ENCODE measurements at places on chromosomes 13 and 19.

DNA sequence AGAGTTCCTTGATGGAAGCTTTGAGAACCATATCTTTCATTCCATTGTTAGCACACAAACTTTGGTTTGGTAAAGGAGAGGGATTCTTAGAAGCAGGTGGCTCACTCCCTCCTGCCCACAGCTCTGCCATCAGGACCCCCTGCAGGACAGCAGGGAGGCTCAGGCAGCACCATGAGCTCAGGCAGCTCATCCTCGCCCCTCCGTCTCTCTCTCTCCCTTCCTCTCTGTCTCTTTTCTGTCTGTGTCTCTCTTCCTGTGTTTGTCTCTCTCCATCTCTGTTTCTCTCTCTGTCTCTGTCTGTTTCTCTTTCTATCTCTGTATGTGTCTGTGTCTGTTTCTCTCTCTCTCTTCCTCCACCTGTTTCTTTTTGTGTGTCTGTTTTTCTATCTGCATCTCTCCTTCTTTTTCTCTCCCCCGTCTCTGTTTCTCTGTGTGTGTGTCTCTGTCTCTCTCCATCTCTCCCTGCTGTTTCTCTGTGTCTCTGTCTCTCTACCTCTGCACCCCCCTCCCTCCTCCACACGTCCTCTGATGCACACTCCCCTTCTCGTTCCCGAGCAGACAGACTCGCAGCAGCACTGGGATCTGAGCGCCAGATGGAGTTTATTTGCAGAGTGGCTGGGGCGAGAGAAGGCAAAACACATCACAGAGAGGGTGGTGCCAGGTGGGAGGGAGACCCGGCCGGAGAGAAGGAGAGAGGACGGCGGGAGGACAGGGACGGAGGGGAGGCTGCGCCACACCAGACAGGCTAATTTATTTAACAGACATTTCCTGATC is 8.7 kb downstream of the SBK2 start:
- no peaks in the 10 kb centered on the region for H3K4me1 ChIP-seq
- no peak overlapping the region for H3K27ac ChIP-seq
- no peak for ATAC-seq

DNA sequence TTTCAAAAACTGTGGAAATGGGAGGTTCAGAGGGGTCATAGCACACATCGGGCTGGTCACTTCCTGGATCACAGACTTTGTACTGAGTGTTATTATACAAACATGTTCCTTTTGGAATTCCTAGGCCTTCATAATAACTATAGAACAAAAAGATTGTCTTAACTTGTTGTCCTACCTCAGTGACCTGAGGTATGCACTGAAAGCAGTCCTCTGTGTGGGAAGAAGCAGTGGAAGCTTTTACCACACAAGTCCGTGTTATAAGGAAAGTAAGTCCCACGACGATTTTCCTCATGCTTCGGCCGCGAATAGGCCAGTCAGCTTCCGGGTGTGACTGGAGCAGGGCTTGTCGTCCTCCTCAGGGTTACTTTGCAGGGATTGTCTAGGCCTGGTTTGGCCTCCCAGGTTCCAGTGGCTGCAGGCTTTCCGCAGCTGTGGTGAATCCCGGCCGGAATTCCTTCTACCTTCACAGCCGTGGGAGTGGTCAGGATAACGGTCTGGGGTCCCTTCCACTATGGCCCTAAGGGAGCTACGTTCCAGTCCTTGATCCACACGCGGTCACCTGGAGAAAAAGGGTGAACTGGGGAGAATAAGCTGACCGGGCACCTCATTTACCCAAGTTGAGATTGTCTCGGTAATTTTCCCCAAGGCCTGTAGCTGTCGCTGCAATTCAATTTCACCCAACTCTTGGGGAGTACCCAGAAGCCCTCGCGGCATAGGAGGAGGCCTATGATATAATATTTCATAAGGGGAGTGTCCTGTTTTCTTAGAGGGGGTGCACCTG is 16.0 kb downstream of the NAPSA start:
- no peak for ATAC-seq
- no peak overlapping the region for H3K4me3 ChIP-seq
- no peaks in the 10 kb centered on the region for H3K36me3 ChIP-seq

DNA sequence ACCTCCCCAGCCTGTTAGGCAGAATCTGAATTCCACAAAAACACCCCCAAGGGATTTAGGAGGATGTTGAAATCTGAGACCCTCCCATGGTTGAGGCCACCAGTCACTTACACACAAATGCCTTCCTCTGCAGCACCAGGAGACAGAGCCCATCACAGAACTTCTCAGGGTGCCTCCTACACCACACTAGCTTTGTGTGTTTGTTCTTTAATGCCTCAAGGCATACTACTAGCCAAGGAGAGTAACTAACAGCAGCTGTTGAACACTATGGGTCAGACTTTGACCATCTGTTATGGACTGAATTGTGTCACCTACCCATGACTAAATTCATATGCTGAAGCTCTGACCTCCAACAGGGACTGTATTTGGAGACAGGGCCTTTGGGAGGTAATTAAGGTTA is 9.5 kb upstream of the MED26 start:
- ATAC-seq, result no peak
- H3K36me3 ChIP-seq, result peaks cover 85% of the 10 kb centered on the region
- H3K4me3 ChIP-seq, result no peak overlapping the region
- no peak overlapping the region for H3K27ac ChIP-seq
- no peaks in the 10 kb centered on the region for H3K4me1 ChIP-seq

- H3K4me3 ChIP-seq, result peak within 1 kb of the TSS; percentile 82
- ATAC-seq, result peak; percentile 90
- H3K27ac ChIP-seq, result peak within 1 kb of the TSS; percentile 99
- no peaks in the 10 kb centered on the region for H3K36me3 ChIP-seq
- no peaks in the 10 kb centered on the region for H3K4me1 ChIP-seq
- no peaks in the 10 kb centered on the region for H3K27me3 ChIP-seq
Measured at GRCh38 chr19:14517840-14518505, at the start of gene DNAJB1. Gene DNAJB1 (minus strand): TSS chr19:14518397. CDS start chr19:14518349, 48 bp downstream.

GRCh38 chr19:1260749-1261537 is 8.2 kb upstream of the CIRBP start:
- peak overlapping the region; percentile 70 for H3K4me3 ChIP-seq
- no peaks in the 10 kb centered on the region for H3K27me3 ChIP-seq
- peak overlapping the region; percentile 99 for H3K27ac ChIP-seq
- H3K4me1 ChIP-seq, result peaks cover 4% of the 10 kb centered on the region

DNA sequence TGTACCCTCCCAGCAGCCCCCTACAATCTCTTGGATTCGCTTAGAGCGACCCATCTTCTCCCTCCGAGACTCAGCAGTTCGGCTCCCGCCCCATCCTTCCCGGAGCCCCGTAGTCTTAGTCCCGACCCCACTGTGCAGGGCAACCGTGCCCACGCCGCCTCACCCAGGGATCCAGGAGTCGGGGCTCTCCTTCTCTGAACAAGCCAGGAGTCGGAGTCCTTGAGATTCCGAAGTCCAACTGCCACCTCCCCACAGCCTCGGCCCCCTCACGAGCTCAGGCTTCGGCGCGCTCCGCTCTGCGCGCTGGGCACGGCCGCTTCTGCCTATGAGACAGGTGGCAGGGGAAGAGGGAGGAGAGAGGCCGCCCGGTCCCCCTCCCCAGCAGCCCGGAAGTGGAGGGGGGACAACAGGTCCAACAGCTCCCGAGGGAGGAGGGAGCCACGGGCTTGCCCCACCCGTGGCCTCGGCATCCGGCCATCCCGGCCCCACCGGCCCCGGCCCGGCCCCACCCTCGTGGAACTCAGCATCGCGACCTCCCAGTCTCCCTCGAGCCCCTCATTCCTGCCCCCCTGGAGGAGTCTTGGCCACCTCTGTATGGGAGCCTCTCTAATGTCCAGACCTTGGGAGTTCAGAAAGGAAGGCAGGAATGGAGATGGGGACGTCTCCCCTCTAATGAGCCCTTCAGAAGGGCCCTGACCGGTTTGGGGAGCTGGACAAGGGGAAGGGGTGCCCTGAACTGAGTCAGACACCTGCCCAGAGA is at the start of gene PHLDB3:
TSS of gene PHLDB3 (minus strand) at position 321 of the 760 bp plus-strand sequence. CDS start 628 bp downstream, outside the sequence.
- H3K4me1 ChIP-seq, result peaks cover 33% of the 10 kb centered on the region
- peak within 1 kb of the TSS; percentile 65 for H3K4me3 ChIP-seq
- H3K36me3 ChIP-seq, result no peaks in the 10 kb centered on the region
- H3K27ac ChIP-seq, result peak within 1 kb of the TSS; percentile 95

DNA sequence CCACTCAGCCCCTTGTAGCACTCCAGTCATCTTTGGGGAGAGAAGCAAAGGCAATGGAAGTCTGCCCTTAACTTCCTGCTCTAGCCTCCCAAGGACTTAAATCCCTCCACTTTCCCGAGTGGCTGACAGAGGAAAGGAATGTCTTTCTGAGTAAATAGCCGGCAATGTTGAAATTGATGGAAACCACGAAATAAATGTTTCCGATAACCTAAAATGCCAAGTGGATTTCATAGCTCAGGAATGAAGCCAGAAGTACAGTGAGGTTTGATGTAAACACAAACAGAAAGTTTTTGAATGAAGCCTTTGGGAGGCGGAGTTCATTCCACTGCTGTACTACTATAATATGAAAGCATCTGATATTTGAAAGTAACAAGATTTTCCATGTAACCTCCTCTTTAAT is 14.0 kb upstream of the TBC1D4 start:
- no peak overlapping the region for H3K27ac ChIP-seq
- no peaks in the 10 kb centered on the region for H3K4me1 ChIP-seq
- no peak overlapping the region for H3K4me3 ChIP-seq
- no peaks in the 10 kb centered on the region for H3K36me3 ChIP-seq
- no peaks in the 10 kb centered on the region for H3K27me3 ChIP-seq

- H3K4me3 ChIP-seq, result no peak overlapping the region
- H3K4me1 ChIP-seq, result no peaks in the 10 kb centered on the region
- H3K36me3 ChIP-seq, result no peaks in the 10 kb centered on the region
- ATAC-seq, result no peak
- H3K27ac ChIP-seq, result no peak overlapping the region
- H3K27me3 ChIP-seq, result no peaks in the 10 kb centered on the region
Measured at GRCh38 chr19:9313756-9314155, 4.1 kb upstream of the ZNF699 start.

DNA sequence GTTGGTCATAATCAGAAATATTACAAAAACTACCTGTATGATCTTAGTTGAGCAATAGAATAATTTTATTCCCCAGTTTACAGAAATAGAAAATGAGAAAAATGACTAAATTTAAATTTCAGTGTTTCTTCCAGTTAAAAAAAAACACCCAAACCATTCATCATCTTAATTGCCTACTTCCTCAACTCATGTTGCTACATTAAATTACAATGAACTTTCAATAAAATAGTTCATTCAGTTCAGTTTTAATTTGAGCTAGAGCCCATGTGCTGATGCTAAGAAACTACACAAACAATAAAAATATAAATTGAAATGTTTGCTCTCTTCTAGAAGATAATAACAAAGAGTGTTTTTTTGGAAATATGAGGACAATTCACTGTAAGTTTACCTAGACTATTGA is 820.4 kb downstream of the SLITRK6 start:
- H3K27me3 ChIP-seq, result no peaks in the 10 kb centered on the region
- no peak for ATAC-seq
- no peak overlapping the region for H3K4me3 ChIP-seq

DNA sequence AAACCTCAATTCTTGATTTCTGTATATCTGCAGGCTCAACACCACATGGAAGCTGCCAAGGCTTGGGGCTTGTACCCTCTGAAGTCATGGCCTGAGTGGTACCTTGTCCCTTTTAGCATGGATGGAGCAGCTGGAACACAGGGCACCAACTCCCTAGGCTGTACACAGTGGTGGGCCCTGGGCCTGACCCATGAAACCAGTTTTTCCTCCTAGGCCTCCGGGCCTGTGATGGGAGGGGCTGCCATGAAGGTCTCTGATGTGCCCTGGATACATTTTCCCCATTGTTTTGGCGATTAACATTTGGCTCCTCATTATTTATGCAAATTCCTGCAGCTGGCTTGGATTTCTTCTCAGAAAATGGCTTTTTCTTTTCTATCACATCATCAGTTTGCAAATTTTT is 131.6 kb downstream of the NDFIP2 start:
- H3K4me3 ChIP-seq, result no peak overlapping the region
- H3K4me1 ChIP-seq, result no peaks in the 10 kb centered on the region
- no peaks in the 10 kb centered on the region for H3K27me3 ChIP-seq

DNA sequence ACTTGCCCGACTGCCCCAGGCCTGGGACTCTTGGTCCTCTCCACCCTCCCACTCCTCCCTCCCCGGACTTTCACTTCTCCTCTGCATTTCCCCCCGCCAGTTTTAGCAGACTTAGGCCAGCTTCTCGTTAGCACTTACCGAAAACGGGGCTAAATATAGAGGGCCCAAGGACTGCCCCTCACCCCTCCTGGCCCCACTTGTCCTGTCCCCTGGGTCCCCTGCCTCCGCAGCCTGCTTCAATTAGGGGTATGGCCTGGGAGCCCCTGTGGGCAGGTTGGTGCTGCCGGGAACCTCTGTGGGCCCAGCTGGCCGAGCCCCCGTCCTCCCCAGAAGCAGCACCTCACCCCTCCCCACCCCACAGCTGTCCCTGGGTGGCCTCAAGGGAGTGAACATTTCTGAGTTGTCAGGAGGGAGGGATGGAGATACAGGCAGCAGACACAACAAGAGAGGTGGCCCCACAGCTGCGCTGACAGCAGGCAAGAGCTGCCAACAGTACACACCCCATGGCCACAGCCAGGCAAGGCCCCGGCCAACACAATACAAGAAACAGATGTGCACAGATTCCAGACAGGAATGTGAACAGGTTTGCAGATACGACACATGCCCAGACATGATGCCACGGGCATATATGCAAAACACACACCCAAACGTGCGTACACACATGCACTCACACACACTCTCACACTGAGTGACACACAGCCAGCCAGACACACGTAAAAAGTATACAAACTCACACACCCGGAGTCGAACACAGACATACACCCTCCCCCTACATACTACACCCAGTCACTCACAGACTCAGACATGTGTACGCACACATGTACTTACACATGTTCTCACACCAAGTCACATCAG is 2.6 kb downstream of the POU2F2 start:
- peaks cover 12% of the 10 kb centered on the region for H3K4me1 ChIP-seq
- peaks cover 72% of the 10 kb centered on the region for H3K27me3 ChIP-seq
- peak; percentile 38 for ATAC-seq
- H3K36me3 ChIP-seq, result no peaks in the 10 kb centered on the region

- H3K4me1 ChIP-seq, result peaks cover 8% of the 10 kb centered on the region
- no peak overlapping the region for H3K27ac ChIP-seq
- no peak overlapping the region for H3K4me3 ChIP-seq
Measured at GRCh38 chr13:50444726-50445125, 398.8 kb downstream of the DLEU7 start.

DNA sequence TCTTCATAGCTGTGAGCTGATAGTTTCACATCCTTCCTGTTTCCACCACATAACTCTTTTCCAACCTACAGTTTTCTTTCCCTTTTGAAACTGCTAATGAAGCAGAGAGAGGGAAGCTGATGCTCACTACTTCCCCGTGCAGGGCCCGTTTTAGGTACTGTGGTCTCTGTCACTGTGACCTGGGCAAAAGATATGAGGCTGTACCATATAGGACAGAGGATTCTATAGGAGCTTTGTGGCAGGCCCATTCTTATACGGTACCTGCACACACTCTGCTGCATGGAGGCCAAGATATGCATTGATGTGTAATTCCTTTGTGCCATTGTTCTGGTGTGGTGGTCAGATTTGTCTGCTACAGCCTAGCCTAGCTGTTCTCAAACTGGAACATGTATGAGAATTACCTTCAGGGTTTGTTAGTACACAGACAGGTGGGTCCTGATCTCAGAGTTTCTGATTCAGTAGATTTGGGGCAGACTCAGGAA is 577.3 kb downstream of the LMO7 start:
- no peaks in the 10 kb centered on the region for H3K4me1 ChIP-seq
- H3K4me3 ChIP-seq, result no peak overlapping the region
- H3K27ac ChIP-seq, result no peak overlapping the region
- H3K27me3 ChIP-seq, result no peaks in the 10 kb centered on the region

- no peak overlapping the region for H3K4me3 ChIP-seq
- no peak overlapping the region for H3K27ac ChIP-seq
- H3K36me3 ChIP-seq, result peaks cover 7% of the 10 kb centered on the region
- ATAC-seq, result no peak
Measured at GRCh38 chr19:5006201-5006600, 37.3 kb downstream of the KDM4B start.

- H3K27me3 ChIP-seq, result no peaks in the 10 kb centered on the region
- H3K27ac ChIP-seq, result no peak overlapping the region
- H3K36me3 ChIP-seq, result no peaks in the 10 kb centered on the region
- no peak overlapping the region for H3K4me3 ChIP-seq
Measured at GRCh38 chr13:95296326-95296925, 4.8 kb downstream of the ABCC4 start.
